Esophagus muscularis mucosa (tissue), 4 donors: ENCODE measurements at places on chromosomes 1 and 21. TPM values are rescaled to one million over a fixed set of nuclear protein-coding genes. Genes with fewer than 3 reads are reported as not detected.

TRIM46 gene
- 0.13 TPM for total RNA-seq

DNA sequence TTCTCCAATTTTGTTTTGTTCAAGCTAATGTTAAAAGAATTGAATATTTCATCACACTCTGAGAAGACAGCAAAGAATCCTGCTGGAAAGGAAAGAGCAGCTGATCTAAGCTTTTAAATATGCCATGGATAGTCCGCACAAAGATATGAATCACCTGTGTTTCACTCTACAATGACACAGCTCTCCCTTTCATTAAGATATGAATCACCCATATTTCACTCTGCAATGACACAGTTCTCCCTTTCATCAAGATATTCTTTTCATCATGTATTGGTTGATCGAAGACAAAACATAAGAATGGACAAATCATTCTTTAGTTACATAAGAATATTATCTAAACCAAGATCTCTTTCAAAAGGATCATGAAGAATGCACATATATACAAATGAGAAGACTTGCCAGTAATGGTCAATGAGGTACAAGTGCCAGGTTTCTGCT lies 367.3 kb downstream of the SMYD3 start:
- H3K27me3 ChIP-seq = no peaks in the 10 kb centered on the region
- H3K4me3 ChIP-seq = no peak overlapping the region
- H3K4me1 ChIP-seq = peaks cover 4% of the 10 kb centered on the region
- H3K36me3 ChIP-seq = no peaks in the 10 kb centered on the region
- no peak for DNase-seq

DNA sequence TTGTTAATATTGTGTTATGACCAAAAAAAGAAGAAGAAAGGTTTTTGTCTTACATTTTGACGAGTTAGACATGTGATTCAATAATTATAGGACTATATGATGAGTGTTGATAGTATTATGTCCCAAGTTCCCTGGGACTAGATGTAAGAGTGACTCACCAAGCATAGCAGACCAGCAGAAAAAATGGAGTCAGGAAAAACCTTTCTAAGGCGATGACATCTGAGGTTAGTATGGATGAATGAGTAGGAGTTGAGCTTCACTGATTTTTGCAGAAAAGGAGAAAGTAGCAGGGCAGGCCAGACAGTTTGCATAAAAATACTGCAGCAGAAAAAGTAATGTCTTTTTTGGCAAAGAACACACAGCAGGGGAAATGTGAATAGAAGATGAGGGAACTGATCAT lies 1041.3 kb upstream of the ADGRL4 start:
- H3K4me3 ChIP-seq = no peak overlapping the region
- no peaks in the 10 kb centered on the region for H3K27me3 ChIP-seq
- no peak for DNase-seq
- H3K4me1 ChIP-seq = no peaks in the 10 kb centered on the region
- no peak overlapping the region for H3K27ac ChIP-seq
- H3K36me3 ChIP-seq = no peaks in the 10 kb centered on the region

C1orf167 gene
- not detected for total RNA-seq

KRTAP19-2 gene
- not detected for total RNA-seq

- H3K4me1 ChIP-seq = peaks cover 10% of the 10 kb centered on the region
- H3K27me3 ChIP-seq = no peaks in the 10 kb centered on the region
- no peak overlapping the region for H3K27ac ChIP-seq
Measured at GRCh38 chr1:10424651-10425050, 5.6 kb upstream of the CENPS start.

GRCh38 chr1:167526667-167527383 lies 8.5 kb upstream of the CD247 start:
- H3K27ac ChIP-seq = no peak overlapping the region
- no peaks in the 10 kb centered on the region for H3K36me3 ChIP-seq
- no peaks in the 10 kb centered on the region for H3K27me3 ChIP-seq
- no peak overlapping the region for H3K4me3 ChIP-seq

DNA sequence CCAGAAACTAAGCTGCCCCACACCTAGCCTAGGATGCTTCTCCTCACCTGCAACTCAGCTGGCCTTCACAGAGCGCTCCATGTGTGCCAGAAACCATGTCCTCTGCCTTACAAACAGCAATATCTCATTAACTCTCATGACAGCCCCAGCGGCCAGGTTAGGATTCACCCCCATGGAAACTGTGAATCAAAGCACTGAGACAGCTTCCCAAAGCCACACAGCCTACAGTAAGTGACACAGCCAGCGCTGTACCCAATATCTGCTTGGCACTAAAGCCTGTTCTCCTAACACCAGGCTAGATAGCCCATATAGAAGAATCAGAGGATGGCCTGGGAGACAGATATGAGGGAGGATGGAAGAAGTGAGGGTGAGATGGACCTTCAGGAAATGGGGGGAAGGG lies 13.5 kb downstream of the KCNN3 start:
- H3K27ac ChIP-seq = no peak overlapping the region
- no peak overlapping the region for H3K4me3 ChIP-seq
- no peak for DNase-seq

GABRD gene
- total RNA-seq = not detected

- H3K27me3 ChIP-seq = no peaks in the 10 kb centered on the region
- H3K4me1 ChIP-seq = no peaks in the 10 kb centered on the region
Measured at GRCh38 chr1:203085528-203086406, at the start of gene MYOG. TSS of gene MYOG (minus strand) at chr1:203086012. CDS start at chr1:203085961, 51 bp downstream.
